ENCODE measurements at places on chromosomes 1 and 21. TPM values are rescaled to one million over a fixed set of nuclear protein-coding genes. Genes with fewer than 3 reads are reported as not detected.

CAMK1G gene
- polyA plus RNA-seq, result not detected

LRRC7 gene
- 0.13 TPM for polyA plus RNA-seq

SPRR2F gene
- polyA plus RNA-seq, result not detected

GBP1 gene
- 9.6 TPM for polyA plus RNA-seq

LINGO4 gene
- not detected for polyA plus RNA-seq

PLPPR4 gene
- 0.36 TPM for polyA plus RNA-seq

ARHGEF16 gene
- polyA plus RNA-seq, result 8.8 TPM

IFI44 gene
- polyA plus RNA-seq, result 15.8 TPM

CXADR gene
- 1.3 TPM for polyA plus RNA-seq

GSTM5 gene
- 8.6 TPM for polyA plus RNA-seq

KCNC4 gene
- polyA plus RNA-seq, result 4.8 TPM

USP1 gene
- polyA plus RNA-seq, result 14.5 TPM

BATF3 gene
- polyA plus RNA-seq, result 8.8 TPM

NMNAT2 gene
- polyA plus RNA-seq, result not detected

CHI3L1 gene
- 5.4 TPM for polyA plus RNA-seq

TACSTD2 gene
- polyA plus RNA-seq, result 1.6 TPM

GBP4 gene
- 3.6 TPM for polyA plus RNA-seq

KRTAP24-1 gene
- not detected for polyA plus RNA-seq
